ENCODE measurements at places on chromosomes 2 and 18.

- DNase-seq = no peak
Observed at GRCh38 chr2:60352491-60353405, 200.7 kb downstream of the BCL11A start.

- peak; percentile 59 for DNase-seq
Observed at GRCh38 chr18:3596637-3597384, 146.8 kb downstream of the TGIF1 start.

- DNase-seq = no peak
Observed at GRCh38 chr2:197704434-197705120, 592 bp upstream of the MARS2 start.

- no peak for DNase-seq
Observed at GRCh38 chr2:46548103-46548486, 68.7 kb downstream of the TMEM247 start.

DNA sequence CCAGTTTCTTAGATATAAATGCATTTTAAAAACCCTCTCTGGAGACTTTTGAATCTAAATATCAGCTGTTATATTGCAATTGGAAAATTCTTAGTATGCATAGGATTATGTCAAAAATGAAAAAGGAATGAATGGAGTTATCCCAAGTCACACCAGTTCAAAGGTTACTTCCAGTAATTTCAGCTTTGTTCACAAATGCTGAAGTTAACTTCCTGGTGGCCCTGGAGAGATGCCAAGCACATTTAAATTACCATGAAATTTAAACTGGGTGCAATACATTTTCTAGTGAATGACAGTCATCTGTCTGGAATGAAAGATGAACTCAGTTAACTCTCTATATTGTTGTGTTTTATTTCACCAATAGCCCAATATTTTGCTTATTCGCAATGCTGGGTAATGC is 753.9 kb downstream of the SUCLG1 start:
- DNase-seq = no peak

GRCh38 chr2:62467100-62467474 is 38.9 kb downstream of the TMEM17 start:
- DNase-seq = no peak

- no peak for DNase-seq
Observed at GRCh38 chr2:85560812-85561279, 447 bp downstream of the GGCX start.

GRCh38 chr2:64177315-64177714 is 33.1 kb upstream of the PELI1 start:
- no peak for DNase-seq

GRCh38 chr2:55840460-55840859 is 83.1 kb downstream of the EFEMP1 start:
- no peak for DNase-seq

DNA sequence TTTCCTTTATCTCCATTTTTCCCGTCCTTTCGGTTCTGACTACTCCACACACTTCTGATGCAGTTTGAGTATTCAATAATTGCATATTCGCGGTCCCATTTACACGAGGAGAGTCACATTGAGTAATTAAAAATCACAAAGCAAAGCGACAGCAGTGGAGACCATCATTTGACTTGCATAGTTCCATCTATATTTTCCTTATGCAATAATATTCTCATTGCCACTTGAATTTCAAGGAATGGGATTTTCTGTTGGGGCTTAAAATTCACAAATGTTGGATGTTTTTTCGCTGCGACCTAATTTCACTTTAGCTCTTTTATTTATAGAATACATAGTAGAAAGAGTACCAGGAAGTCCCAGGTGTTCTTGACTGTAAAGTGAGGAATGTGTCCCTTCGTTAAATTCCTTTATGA is 186.8 kb downstream of the ZEB2 start:
- no peak for DNase-seq

DNA sequence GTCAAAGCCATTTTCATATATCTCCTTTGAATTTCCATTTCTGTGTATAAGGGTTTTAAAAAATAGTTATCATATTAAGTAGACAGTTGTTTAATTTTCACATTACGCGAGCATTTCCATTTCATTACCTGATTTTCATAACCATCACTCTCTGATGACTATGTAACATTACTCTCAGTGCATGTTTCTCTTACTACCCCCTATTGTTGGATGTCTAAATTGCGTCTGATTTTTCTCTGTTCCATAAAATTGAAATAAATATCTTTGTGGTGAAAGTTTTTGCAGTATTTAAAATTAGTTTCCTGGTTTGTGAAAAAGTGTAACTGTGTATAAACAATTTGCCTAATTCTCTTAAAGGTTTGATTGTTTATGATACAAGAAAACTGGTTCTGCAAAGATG is 123.8 kb downstream of the MYO1B start:
- peak; percentile 12 for DNase-seq

DNA sequence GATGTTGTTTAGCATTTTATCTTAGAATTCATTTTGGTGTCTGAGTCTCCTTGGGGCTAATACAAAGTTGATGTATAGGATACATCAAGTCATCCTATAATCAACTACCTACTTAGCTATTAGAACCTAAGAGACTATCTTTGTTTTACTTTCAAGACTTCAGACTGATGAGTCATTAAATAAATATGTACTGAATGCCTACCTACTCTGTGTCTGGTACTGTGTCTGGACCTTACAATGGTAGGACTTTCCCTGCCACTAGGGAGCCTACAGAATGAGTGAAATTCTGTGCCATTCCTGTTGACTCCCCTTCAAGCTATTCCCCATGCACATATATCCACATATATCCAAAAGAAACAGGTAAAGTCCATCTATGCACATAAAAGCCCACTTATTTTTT is 114.5 kb downstream of the ERBB4 start:
- DNase-seq = no peak

DNA sequence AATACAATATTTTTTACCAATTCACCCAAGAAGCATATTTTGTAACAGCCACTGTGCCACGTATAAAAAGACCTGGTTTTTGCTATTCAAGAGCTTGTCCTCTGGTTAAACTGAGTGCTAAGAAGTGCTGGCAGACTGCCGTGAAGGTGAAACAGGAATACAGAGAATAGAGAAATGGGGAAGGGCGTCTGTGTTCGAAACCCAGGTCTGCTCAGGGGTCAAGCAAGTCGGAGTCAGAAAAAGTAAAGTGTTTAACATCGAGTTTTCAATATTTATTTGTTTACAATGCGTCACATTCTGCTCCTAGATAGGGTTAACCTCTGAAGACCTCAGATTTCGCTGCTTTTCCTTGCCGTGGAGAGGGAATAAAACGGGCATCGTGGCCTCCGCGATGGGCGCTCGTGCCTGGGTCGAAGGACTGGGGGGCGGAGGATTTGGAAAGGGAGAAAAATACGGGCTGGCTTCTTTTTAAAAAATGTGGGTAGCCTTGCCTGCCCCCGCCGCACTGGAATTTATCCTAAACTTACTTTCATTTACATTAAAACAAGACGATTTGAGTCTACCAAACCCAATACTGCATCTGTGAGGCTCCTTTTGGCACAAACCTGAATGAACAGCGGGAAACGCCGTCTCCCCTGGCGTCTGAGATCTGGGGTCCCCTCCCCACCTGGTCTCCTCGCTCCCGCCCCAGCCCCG is 1.1 kb upstream of the SNTG2 start:
- no peak for DNase-seq

DNA sequence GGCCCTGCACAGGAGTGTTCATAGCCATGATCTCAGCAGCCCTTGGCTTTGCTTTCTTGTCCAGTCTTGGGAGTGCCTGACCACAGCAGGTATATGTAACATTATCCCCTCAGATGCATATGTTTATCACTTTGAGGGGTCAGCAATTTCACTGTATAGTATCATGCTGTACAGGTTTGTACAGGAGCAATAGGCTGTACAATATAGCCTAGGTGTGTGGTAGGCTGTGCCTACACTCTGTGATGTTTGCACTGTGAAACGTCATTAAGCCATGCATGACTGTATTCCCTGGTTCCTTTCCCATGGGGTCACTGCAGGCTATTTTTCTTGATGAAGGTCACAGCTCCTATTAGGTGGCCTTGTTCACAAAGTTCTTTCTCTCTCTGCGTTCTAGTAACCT is 4.7 kb upstream of the IL36G start:
- DNase-seq = no peak

GRCh38 chr2:146267093-146267492 is 1577.7 kb upstream of the ACVR2A start:
- DNase-seq = no peak

DNA sequence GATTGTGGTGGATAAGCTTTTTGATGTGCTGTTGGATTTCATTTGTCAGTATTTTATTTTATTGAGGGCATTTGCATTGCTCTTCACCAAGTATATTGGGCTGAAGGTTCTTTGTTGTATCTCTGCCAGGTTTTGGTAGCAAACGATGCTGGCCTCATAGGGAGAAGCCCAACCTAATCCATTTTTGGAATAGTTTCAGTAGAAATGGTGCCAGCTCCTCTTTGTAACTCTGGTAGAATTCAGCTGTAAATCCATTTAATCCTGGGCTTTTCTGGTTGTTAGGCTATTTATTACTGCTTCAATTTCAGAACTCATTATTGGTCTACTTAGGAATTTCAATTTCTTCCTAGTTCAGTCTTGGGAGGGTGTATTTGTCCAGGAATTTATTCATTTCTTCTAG is 309.8 kb upstream of the SETBP1 start:
- DNase-seq = no peak

DNA sequence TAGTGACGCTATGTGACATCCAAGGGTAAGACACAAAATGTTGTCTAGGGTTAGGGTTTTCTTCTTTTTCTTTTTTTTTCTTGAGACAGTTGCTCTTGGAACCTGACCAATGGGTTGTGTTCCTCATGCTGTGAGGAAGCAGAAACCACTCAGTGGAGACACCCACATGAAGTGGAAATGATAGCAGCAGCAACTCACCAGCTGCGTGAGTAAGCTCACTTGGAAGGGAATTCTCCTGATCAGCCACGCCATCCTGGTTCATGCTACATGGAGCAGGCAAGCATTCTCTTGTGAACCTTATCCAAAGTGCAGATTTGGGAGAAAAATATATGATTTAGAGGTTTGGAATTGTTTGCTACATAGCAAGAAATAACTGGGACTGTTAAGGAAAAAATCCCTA is 863.7 kb downstream of the EPHA4 start:
- no peak for DNase-seq

DNA sequence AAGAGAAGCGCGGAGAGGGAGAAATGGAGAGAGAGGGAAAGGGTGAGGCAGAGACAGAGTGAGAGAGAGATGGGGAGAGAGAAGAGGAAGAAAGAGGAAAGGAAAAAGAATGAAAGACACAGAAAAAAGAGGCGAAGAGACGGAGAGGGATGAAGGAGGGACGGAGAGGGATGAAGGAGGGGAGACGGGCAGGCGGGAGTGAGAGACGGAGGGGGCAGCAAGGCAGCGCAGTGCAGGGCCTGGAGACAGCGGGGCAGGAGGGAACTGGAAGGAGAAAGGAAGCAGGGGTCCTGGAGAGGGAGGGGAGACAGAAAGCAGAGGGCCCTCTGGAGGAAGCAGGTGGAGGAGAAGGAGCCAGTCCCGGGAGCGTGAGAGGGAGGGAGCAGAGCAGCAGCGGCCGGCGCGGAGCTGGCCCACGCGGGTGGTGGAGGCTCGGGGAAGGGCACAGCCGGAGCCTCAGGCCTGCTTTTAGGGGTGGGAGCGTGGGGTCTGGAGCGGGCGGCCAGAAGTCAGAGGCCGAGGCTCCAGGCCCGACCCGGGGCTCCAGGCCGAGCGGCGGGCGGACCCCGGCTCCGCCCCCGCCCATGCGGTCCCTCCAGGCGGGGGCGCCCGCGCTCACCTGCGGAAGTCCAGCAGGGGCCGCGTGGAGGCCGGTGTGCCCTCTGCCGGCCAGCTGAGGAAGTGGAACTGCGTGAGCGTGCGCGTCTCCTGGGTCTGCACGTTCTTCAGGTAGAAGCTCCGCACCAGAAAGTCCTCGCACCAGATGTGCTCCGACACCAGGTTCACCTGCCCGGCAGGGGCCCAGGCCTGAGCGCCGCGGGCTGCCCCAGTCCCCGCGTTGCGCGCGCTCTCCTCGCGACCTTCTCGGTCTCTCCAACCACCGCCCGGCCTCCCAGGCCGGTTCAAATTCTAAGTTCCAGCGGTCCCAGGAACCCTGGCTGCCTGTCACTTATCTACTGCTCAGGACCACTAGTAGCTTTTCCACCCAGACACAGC is 14.5 kb downstream of the PTPRN start:
- DNase-seq = peak; percentile 97

DNA sequence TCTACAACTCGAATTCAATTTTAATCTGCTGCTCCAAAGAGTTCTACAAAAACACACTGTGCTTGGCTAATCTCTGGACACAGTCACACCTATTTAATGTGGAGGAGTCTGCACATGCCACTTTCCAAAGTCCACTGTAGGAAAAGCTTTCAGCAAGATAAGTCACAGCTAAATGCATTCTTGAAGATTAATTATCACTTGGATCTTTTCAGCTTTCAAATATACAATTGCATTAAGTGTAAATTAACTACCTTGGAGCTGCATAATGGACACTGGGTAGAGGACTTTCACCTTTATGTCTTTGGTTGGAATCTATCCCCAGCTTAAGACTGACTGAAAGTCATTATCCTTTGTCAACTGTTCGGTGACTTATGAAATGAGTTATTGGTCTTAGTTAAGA is 565.1 kb downstream of the PIK3C3 start:
- DNase-seq = no peak

DNA sequence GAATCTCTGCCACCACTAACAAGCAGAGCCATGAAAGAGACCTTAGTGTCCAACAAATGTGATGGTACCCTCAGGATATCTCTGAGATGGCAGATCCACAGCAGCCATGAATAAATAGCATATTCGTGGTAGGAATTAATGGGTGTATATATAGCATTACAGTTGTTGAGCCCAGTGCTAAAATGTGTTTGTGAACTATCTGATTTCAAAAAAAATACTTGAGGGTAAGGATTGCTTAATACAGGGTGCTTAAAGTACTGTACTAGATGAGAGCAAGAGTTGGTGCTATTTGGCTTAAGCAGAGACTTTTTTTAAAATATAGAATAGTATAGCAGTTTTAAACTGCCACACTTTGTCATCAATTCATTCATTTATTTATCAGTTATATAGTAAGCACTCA is 101.5 kb upstream of the GALNT5 start:
- DNase-seq = no peak

DNA sequence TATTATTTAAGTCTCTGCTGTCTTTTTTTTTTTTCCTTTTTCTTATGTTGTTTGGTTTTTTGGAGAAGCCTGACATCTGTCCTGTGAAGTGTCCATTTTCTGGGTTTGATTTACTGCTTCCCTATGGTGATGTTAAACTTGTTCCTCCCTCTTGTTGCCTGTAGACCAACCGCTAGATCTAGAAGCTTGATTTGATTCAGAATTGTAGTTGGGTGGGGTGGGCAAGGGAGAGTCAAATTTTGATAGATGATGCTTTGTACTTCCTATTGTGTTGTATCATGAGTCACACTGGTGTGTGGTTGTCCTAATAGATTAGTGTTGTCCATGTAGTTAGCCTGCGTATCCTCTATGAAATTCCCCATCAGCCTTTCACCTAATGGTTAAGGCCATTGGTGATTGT is 35.4 kb downstream of the CAB39 start:
- DNase-seq = no peak

- no peak for DNase-seq
Observed at GRCh38 chr2:38450509-38450908, 73.4 kb upstream of the ATL2 start.

GRCh38 chr2:157468931-157469708 is 25.2 kb upstream of the CYTIP start:
- no peak for DNase-seq

- DNase-seq = no peak
Observed at GRCh38 chr2:8416001-8416571, 265.8 kb upstream of the ID2 start.

- no peak for DNase-seq
Observed at GRCh38 chr2:165725421-165725820, 68.6 kb downstream of the GALNT3 start.
